ENCODE measurements at places on chromosomes 7 and 10.

DNA sequence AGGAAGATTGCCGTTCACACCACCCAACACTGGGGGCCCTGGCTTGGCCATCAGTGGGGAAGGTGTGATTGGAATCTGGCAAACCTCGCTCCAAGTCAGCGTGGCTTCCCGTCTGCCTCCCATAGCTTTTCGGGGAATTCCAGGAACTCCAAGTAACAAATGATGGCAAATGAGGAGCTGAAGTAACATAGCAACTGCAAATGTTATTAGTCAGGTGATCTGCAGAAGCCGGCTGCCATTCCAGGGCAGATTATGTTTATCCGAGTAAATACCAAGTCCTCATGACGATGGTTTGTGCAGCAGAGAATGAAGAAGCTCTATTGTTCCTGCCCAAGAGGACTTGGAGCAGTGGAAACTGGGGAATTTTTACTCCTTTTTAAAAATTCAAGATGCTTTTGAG, 270.5 kb upstream of the PODXL start:
- DNase-seq, result no peak

DNA sequence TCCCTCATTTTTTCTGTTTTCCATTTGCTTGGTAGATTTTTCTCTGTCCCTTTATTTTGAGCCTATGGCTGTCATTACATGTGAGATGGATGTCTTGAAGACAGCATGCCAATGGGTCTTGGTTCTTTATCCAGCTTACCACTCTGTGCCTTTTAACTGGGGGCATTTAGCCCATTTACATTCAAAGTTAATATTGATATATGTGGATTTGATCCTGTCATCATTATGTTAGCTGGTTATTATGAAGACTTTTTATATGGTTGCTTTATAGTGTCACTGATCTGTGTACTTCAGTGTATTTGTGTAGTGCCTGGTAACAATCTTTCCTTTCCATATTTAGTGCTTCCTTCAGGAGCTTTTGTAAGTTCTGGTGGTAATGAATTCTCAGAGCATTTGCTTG, 89.3 kb upstream of the UNC5B start:
- DNase-seq, result no peak

DNA sequence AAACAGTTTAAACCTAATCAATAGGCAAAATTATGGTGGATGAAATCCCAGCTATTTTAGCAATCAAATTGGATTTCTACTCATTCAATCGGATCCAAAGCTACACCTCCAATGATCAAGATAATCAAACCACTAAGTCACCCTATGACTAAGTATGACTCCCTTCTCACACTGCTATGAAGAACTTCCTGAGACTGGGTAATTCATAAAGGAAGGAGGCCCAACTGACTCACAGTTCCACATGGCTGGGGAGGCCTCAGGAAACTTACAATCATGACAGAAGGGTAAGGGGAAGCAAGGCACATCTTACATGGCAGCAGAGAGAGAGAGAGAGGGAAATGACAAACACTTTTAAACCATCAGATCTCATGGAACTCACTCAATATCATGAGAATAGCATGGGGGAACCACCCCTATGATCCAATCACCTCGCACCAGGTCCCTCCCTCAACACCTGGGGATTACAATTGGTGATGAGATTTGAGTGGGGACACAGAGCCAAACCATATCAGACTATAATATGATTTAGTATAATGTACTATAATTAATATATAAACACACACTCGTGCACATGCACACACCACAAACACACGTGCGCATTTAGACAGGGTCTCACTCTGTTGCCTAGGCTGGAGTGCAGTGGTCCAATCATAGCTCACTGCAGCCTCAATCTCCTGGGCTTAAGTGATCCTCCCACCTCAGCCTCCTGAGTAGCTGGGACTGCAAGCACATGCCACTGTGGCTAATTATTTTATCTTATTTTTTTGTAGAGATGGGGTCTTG, 213.6 kb upstream of the FOXK1 start:
- no peak for DNase-seq

DNA sequence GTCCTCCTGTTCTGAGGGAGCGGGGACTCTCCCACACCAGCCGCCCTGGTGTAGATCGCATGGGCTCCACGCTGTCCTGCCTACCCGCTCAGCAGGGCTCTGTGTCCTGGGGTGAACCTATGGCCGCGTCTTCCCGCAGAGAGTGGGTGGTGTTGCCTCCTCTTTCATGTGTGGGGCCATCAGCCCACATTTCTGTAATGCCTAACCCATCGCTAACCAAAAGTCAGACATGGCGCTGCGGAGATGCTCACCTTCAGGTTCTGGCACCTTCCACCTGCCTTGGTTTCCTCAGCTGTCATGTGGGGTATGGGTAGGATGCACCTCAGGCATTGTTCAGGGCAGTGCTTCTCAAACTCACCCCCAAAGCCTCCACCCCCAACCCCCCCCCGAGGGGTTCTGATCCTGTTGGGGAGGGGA, 50.5 kb upstream of the CAMK2B start:
- DNase-seq, result no peak

DNA sequence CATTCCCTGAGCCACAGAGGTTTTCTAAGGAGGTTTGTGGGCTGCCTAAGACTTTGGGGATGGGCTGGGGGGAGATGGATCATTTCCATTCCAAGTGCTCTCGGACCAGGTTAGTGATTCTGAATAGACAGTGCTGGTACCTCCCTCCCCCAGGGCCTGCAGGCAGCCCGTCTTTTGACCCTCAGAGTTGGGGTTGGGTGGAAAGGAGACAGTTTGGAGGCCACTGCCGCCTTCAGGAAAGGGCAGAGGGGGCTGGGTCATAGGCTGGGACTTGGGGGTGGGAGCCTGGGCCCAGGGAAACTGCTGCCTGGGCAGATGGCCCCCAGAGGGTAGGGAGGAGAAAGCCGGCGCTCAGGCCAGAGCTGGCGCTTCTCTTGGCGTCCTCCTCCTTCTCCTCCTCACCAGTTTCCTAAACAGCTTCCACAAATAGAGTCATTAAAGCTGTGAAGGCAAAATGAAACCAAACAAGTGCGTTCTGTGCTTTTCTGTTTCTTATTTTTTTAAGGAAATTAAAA, 4.4 kb downstream of the UNC5B start:
- no peak for DNase-seq

DNA sequence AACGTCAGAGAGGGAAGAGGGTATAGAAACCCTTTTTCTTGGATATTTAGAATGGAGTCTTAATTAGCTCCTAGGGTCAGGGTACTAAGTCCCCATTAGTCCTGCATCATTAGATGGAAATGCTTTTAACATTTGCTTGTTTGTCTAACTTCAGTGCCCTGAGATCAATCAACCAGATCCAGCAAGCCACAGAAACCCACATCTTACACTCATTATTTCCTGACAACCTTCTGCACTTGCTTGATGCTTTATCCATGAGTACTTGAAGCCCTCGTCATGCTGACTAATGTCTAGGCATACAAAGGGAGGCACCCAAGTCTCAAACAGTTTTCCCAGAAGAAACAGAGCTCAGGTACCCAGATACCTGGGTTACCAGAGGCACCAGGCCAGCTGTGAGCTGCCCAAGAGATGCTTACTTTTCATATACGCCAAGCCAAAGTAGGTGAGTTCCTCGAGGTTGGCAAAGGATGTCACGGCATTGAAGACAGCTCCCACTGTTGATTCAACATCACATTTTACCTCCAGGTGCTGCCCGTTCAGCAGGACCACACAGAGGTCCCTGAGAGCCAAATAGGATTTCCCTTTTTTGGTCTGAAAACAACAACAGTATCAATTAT, 42.7 kb downstream of the FRMPD2 start:
- no peak for DNase-seq

DNA sequence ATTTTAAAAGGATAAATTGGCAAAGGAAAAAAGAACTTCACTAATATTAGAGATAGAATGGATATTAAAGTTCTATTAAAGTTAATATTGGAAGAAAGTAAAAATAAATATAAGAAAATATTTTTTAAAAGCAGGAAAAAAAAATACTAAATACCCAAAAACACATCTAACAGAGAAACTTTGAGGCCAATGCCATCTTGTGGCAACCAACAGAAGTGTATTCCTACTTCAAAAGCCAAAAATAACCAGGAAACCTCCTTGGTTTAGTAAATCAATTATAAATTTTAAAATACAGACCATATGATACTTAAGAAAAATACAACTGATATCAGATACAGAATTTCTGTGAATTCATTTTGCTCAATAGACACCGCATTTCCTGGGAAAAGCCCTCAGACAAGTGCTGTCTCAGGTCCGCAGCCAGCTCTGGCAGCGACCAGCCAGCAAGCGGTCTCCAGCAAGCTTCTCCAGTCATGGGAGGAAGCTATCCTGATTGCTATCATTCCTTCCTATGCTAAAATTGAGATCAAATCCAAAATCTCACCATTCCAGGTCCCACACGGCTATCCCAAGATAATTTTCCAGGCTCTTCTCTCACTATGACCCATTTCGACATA, 65.3 kb downstream of the LMBR1 start:
- DNase-seq, result no peak

GRCh38 chr7:94996369-94996768, 89.0 kb downstream of the PPP1R9A start:
- DNase-seq, result no peak

DNA sequence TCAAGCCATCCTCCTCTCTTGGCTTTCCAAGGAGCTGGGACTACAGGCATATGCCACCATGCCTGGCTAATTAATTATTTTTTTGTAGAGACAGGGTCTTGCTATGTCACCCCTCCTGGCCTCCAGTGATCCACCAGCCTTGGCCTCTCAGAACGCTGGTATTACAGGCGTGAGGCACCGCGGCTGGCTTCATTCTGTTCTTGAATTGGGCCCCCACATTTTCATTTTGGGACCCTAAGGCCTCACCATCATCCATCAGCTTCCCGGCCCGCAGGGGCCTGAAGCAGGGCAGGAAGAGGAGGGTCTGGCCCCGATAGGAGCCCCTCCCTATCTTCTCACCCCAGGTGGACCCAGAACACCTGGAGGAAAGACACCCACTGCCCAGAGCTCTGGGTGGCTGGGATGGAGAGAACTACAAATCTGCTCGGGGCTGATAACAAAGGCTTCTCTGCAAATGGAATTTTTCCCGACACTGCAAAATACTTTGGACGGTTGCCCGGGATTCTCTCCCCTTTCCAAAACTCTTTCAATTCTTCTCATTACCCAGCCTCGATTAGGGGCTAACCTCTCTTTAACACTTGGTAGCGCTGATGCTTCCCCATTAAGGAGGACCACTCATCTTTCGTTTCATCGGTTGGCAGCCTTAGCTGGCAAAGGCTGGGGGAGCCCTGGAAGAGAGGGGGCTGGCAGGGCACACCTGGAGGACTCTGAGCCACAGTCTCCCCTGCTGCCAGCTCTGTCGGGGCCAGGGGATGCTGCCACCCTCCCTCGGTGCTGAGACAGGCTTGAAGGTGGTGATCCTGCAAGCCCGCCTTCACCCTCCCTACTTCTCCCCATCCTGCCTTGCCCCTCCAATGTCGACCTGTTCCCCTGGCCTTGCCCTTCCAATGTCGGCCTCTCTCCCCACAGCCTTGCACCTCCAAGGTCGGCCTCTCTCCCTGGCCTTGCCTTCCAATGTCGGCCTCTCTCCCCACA, 81.0 kb upstream of the GNA12 start:
- DNase-seq, result no peak

GRCh38 chr7:104149822-104150221, 58.0 kb downstream of the ORC5 start:
- DNase-seq, result no peak

- DNase-seq, result no peak
Measured at GRCh38 chr10:132099389-132100090, 33.8 kb downstream of the JAKMIP3 start.

GRCh38 chr7:10707519-10707918, 266.2 kb upstream of the PHF14 start:
- DNase-seq, result no peak

- DNase-seq, result no peak
Measured at GRCh38 chr10:61319386-61320256, 133.6 kb downstream of the TMEM26 start.

- DNase-seq, result no peak
Measured at GRCh38 chr7:43290978-43291377, 178.5 kb downstream of the HECW1 start.

GRCh38 chr10:33151344-33151864, 183.1 kb downstream of the NRP1 start:
- no peak for DNase-seq

DNA sequence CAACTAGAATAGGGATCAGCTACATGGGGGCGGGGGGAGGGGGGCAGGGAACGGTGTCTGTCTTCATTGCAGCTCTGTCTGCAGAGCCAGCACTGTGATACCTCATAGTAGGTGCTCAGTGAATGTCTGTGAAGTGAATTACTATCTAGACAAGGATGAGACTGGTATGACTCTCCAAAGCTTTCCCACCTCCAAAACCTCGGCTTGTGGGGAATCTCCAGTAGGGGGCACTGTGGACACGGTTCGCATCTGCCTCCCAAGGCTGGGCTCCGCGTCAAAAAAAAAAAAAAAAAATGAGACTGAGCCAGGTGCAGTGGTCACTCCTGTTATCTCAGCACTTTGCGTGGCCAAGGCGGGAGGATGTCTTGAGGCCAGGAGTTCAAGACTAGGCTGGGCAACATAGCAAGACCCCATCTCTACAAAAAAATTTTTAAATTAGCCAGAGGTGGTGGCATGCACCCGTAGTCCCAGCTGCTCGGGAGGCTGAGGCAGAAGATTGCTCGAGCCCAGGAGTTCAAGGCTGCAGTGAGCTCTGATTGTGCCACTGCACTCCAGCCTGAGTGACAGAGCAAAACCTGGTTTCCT, 9.6 kb downstream of the TRIM56 start:
- no peak for DNase-seq

DNA sequence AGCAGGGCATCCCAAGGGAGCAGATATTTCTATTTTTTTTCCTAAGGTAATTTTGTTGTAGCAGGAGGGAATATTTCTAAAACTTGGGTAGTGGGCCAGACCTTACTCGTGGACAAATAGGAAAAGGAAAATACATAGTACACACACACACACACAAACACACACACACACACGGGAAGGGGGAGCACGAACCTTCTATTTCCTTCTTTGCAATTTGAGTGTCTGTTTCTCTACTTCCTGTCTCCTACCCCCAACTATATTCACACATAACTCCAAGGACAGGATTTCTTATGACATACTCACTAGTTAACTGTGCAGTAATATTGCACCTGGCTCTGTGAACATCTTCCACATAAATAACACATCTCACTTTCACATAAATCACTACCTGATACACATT, 4.4 kb downstream of the LDB1 start:
- DNase-seq, result no peak

GRCh38 chr10:69292459-69292858, 14.2 kb downstream of the HK1 start:
- no peak for DNase-seq

GRCh38 chr10:27658788-27659187, 86.8 kb downstream of the MKX start:
- no peak for DNase-seq

GRCh38 chr10:97895084-97895483, 45.4 kb downstream of the GOLGA7B start:
- DNase-seq, result no peak

- DNase-seq, result no peak
Measured at GRCh38 chr10:23174074-23174976, 17.8 kb upstream of the PTF1A start.

DNA sequence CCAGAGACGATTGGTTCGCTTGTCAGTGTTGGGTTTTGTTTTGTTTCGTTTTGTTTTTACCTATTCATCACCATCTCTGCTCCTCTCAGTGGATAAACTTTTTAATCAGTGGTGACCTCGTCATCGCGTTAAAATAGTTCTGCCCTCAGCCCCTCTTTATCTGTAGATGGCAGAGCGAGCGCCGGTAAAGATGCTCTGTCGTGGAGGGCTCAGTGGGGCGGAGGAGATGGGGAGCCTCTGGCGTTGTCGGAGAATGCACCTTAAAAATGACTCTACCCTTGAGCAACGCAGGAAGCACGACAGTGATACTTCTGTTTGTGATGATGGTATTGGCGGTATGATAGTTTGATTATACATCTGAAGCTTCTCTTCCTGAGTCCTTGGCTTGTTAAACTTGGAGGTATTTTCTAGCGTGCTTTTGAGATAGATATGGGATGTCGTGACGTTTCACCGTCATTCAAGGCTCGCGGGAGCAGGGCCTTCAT, 554 bp downstream of the CSGALNACT2 start:
- no peak for DNase-seq

Data from activated naive CD8-positive, alpha-beta T cell treated with anti-CD3 and anti-CD28 coated beads, Interleukin-2, amount 50 U/mL, for 16 hours (primary cell).